A172 (cell line): ENCODE measurements at places on chromosomes 13 and 19. TPM values are rescaled to one million over a fixed set of nuclear protein-coding genes. Genes with fewer than 3 reads are reported as not detected.

The ZNF418 gene
- total RNA-seq: 0.07 and 0.31 TPM in 2 replicates

The CEACAM20 gene
- not detected in 2 replicates for total RNA-seq

The PLK5 gene
- 0.22 TPM in 1 of 2 replicates, not detected in the other for total RNA-seq

The SEMA6B gene
- 29.2 and 34.1 TPM in 2 replicates for total RNA-seq

The KLK4 gene
- not detected in 2 replicates for total RNA-seq

The GPR12 gene
- total RNA-seq: not detected in 2 replicates

The TMEM221 gene
- 0.07 TPM in 1 of 2 replicates, not detected in the other for total RNA-seq
